ENCODE measurements at places on chromosomes 3 and 15. TPM values are rescaled to one million over a fixed set of nuclear protein-coding genes. Genes with fewer than 3 reads are reported as not detected.
A peak's percentile ranks its signal among the peaks of the same experiment; 100 is the strongest.

CADPS gene
- total RNA-seq = not detected

DNA sequence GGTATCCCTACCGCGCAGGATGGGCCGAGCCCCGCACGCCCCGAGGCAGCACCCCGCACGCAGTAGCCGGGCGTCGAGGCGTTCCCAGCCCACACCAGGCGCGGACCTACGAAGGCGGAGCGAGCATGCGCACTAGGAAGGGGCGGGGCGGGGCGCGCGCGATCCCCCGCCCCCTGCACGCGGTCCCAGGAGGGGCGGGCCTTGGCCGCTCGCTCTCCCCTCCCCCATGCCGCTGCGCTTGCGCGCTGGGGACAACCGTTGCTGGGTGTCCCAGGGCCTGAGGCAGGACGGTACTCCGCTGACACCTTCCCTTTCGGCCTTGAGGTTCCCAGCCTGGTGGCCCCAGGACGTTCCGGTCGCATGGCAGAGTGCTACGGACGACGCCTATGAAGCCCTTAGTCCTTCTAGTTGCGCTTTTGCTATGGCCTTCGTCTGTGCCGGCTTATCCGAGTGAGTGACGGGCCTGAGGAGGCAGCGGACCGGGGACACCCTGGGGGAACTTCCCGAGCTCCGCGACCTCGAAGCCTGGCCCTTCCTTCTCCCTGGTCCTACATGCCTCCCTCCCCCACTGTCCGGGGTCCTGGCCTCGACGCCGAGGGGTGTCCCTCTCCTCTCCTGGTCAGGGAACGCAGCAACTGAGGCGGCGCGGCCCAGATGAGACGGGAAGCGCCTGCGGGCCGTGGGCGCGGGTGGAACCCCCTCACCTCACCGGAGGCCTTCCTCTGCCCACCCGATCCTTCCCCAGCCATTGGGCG is at the start of gene SPESP1:
Gene SPESP1 (plus strand): TSS at position 258 of the 755 bp plus-strand sequence. CDS start 129 bp downstream, at position 387.
- DNase-seq = peak; percentile 16

- DNase-seq = peak; percentile 52
These were observed 94.4 kb downstream of the DNASE1L3 start for GRCh38 chr3:58116161-58116955.

GRCh38 chr15:51736069-51736468 is 1.4 kb downstream of the LYSMD2 start:
- no peak for DNase-seq

VPS13C gene
- 52.7 TPM for total RNA-seq

DNA sequence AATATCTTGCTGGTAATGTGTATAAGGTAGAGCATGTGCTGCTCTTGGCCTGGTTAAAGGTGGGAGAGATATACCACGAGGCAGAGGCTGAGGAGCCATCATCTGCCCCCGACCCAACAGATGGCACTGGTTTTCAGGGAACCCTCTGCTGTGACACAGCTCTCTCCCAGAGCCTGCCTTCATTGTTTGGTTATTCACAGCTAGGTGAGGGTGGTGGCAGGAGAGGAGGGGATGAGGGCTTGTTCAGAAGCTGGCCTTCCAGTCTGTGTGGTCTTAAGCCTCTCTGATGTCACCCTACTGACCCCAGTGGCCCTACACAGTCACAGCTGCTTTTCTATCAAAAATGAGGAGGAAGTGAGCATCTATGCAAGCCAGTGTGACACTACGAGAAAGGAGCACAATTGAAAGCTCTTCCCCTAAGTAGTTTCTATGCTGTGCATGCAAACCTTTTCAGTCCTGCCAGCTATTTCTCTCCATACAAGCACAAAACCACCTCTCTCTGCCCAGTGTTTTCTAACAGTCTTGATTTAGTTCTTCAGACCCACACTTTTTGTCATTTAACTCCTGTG is 258.4 kb upstream of the AGTR1 start:
- no peak for DNase-seq

DNA sequence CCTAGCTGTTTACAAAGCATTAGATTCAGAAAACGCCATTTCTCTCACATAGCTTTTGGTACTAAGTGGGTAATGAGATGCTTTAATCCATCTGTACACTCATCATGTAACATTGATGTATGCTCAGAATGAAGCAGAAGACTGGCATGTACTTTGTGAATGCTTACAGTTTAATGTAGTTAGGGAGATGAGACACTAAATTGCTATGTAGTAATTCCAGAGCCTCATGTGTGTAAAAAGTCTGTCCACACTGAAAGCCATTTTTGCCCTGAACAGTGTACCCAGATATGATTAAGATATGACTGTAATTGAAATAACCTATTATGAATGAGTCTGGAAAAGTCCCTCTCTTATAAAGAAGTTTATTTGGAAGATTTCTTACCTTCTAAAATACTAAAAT is 66.5 kb downstream of the ARMC8 start:
- no peak for DNase-seq

GRCh38 chr15:98549741-98550140 is 98.6 kb upstream of the IGF1R start:
- DNase-seq = no peak

DNA sequence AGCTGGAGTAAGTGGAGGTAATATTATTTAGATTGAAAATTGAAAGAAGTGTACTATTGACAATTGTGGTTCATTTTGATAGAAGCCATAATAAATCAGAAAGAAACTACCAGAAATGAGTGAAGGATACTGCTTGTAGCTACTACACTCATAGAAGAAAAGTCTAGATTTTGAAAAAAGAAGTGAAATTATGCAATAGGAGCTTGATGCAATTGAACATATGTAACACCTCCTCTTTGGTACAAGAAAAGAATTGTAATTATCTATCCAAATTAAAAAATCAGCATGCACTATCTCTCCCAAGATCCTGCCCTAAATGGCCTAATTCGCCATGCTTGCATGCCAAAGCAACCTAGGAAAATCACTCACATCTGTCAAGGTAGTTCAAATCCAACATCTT is 51.1 kb upstream of the CD200R1L start:
- DNase-seq = no peak

ZNF654 gene
- total RNA-seq = 19.8 TPM

DNA sequence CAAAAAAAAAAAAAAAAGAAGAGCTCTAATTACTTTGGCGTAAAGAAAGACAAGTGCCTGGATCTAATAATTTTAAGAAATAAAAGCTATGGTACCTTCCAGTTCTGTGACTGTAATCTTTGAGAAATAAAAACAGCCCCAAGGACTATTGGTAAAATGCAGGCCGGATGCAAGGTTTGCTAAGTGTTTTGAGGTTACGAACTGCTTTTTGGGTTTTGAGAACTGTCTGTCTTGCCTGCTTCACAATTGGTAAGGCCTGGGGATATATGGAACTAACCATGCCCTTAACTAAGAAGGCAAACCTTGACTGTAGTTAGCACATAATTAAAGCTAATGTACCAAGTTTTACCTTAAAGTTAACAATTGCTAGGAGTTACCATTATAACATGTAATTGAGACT is 388.4 kb upstream of the CBLB start:
- DNase-seq = no peak

DNA sequence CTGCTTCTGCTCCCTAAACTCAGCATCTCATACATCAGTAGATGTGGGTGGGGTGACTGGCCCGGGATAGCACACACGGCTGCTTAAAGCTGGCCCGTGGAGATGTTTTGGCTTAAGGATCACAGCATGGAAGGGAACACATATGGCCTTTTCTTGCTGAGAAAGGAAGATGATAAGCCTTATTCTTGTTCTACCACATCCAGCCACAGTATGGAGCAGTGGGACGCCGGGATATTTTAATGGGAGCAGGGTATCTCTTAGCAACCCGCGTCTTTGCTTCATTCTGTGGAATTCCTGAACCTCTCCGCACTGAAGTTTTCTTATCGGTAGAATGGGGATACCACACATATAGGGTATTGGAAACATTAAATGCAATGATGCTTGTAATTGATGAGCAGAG is 94.1 kb upstream of the PROK2 start:
- DNase-seq = no peak

ACTRT3 gene
- total RNA-seq = 1.3 TPM

Measured in activated T-helper 1 cell treated with anti-CD3 and anti-CD28 coated beads, Interleukin-12 subunit alpha, Interleukin-12 subunit beta, Interleukin-2, Interleukin-4 antibody, amounts not matched to agents 30 ng/mL and 10 ng/mL and 1 ng/mL, durations not matched to agents 14 hours and 24 hours and 36 hours (primary cell).